ENCODE measurements at places on chromosomes 12 and 14.

- no peak for DNase-seq
Measured at GRCh38 chr12:32115404-32116104, 8.9 kb downstream of the BICD1 start.

DNA sequence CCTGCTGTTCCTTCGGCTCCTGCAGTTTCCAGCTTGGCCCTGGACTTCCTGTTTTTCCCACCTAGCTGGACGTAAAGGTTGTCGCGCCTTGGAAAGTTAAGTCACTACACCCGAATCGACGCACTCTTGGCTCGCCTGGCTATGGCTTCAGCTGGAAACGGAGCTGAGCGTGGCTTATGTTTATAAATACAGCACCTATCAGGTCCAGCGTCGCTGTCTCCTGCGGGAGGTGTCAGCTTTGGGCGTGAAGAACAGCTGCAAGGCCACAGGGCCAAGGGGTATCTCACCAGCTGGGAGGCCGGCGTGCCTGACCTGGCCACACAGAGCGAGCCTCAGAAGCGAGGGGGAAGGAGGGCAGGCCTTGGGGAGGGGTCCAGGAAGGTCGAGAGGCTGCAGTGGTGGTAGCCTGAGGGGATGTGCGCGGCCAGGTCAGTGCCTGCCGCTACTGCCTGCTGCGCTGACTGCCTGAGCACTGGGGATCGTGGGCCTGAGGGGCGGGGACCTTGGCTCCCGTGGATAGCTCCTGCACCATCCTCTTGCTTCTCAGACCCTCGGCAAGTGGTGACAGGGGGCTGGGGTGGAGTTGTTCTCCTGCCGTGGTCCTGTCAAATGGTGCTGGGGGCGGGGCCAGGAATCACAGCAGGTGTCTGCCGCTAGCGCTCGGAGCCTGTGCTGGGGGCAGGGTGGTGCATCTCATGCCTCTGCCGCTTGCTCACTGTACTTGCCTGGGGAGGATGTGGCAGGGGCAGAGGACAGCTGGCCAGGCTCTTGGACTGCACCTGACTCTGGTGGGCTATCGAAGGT, 12.5 kb downstream of the PACS2 start:
- no peak for DNase-seq

- no peak for DNase-seq
Measured at GRCh38 chr14:50030036-50030435, 86.3 kb downstream of the VCPKMT start.

DNA sequence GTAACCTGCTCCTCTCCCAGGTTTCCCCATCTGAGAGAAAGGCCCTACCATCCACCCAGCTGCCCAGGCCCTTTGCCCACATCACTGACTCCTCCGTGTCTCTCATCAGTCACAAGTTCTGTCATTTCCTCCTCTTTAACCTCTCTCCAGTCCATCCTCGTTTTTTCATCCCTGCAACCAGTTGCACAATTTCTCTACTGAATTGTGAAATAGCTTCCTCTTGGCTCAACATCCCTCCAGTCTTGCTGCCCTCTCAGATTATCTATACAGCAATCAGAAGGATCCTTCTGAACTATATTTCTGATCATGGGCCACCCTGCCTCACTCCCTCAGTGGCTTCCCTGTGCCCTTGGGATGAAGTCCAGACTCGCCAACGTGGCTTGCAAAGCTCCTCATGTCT, 6.8 kb downstream of the FAM161B start:
- no peak for DNase-seq

- no peak for DNase-seq
Measured at GRCh38 chr14:95326987-95327386, 7.3 kb upstream of the CLMN start.

DNA sequence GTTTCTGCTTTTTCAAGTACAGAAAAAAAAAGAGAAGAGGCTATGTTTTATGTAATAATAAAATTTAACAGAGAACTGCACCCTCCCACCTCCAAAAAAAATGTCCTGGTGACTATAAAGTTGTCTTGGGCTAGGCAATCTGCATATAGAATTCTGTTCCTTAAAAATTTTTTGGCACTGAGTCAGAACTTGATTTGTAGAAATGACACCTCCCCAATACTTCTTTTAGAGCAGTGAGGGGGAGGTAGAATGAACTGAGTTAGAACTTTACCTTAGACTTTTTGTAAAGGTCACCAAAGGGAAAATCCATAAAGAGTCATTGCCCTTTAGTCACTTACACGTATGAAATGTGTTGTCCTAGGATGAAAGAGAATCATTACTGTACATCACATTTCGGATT, 80.0 kb downstream of the BTG1 start:
- DNase-seq: no peak

GRCh38 chr12:124463341-124463921, 104.0 kb downstream of the NCOR2 start:
- no peak for DNase-seq

DNA sequence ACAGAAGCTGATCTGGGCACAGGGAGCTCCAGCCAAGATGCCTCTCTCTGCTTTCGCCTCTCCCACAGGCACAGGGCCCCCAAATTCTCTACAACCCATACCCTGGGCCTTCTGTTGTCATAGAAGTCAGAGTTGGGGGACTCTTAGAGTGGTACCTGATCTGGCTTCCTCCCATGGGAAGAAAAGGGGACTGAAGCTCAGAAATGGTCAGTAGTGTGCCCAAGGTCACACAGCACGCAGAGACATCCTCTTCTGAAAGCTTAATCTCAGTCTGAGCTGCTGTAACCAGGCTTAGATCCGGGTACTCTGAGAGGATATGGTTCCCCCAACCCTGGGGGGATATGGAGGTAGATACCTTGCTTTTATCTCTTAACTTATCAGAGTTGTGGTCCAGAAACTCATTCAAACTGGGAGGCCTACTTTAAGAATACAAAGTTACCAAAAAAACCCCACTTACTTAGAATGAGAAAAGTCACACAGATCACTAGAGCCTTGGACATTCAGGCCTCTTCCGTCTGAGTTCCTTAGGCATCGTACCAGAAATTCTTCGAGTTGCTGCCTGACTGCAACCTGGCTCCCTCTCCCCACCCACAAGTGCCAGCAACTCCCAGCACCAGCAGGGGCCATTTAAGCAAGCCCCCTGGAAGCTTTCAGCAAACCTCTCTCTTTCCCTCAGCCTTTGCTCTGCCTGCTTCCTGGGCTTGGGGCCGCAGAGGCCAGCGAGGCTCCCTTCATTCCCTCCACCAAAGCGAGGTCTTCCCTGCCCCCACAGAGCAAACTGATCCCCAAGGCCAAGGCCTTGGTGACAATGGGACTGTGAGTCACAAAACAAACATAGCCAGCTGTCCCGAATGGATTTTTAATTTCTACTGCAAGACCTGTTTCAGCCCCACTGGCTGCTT, 13.9 kb downstream of the KRT7 start:
- DNase-seq: no peak

GRCh38 chr12:97006585-97006984, 99.5 kb downstream of the NEDD1 start:
- no peak for DNase-seq

DNA sequence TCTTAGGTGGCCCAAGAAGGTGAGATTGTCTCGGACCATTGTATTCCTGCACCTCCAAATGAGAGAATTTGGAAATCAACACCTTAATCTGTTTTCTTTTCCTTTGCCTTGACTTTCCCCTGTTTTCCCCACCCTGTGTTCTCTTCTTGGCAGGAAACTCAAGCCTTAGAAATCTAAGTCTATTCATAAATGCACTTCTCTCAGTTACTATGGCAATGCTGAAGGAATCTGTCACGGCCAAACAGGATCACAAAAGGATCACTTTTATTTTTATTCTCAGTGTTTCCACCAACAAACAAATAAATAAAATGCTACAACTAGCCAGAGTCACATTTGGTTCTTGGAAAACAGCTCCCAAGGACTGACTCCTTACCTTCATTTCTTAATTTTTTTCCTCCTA, 270.5 kb downstream of the BCAT1 start:
- DNase-seq: no peak

DNA sequence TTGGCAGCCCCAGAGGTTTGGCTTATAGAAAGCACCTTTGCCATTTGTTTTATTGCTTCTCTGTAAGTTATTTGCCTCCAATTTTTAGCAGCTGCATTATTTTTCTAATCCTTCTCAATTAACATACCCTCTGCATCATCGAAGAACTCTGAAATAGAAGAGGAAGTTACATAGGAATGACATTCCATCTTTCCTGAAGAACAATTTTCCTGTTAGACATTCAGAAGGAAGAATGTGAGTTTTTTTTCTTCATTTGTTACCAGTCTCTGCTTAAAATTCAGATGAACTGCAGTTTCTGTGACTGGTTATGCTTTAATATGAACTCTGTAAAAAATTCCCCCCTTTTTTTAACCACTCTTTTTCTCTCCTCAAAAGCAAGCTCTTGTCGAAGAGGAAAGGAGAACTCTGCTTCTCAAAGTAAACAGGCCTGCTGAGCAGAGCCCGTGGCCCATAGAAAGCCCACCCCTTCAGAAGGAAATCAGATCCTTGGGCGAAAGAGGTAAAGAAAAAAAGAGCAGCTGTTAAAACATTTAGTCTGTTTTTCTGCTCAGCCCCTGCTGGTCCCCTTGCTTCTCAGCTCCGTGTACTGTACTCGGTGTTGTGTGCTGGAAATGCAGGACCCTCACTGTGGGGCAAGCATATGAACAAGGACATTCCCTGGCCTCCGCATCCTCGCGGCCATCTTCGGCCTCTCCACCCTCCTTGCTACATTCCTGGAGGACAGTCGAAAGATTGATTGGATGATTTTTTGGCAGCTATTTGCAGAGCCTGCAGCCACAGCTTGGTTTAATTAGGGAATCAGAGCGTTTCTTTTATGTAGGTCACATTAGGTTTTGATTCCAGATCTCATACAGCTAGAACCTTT, 164.4 kb upstream of the LRIG3 start:
- no peak for DNase-seq

- DNase-seq: no peak
Measured at GRCh38 chr14:79856381-79856780, 354.9 kb downstream of the DIO2 start.

GRCh38 chr14:32770422-32770821, 168.3 kb upstream of the NPAS3 start:
- DNase-seq: no peak

GRCh38 chr14:29062976-29063375, 296.4 kb downstream of the FOXG1 start:
- no peak for DNase-seq

DNA sequence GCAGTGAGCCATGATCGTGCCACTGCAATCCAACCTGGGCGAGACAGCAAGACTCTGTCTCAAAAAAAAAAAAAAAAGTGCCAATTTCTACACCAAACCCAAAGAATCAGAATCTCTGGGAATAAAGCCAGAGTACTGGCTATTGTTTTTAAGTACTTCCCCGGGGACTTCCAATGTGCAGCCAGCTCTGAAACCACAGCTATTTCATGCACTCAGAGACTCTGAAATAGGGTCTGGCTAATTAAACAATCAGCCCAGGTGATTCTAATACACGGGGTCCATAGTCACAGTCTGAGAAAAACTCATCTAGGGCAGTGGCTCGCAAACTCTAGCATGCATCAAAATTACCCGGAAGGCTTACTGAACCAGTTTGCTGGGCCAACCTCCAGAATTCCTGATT, 56.3 kb downstream of the SIX6 start:
- DNase-seq: no peak

DNA sequence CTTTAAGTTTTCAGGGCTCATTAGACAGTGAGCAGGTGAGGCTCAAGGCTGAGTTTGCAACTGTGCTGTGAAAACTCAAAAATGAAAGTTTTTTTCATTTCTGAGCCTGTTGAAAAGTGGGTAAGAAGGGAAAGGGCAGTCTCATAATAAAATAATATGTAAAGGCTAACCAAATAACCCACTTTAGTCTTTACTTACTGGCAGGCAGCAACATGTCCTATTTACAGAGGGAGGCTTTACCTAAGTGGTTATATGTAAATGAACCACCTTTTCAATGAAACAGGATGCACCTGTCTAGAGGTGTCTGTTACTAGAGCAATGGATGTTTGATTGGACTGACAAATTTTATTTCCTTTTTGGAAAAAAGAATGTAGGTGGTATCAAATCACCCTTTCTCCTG, 158.0 kb downstream of the ETV6 start:
- no peak for DNase-seq

DNA sequence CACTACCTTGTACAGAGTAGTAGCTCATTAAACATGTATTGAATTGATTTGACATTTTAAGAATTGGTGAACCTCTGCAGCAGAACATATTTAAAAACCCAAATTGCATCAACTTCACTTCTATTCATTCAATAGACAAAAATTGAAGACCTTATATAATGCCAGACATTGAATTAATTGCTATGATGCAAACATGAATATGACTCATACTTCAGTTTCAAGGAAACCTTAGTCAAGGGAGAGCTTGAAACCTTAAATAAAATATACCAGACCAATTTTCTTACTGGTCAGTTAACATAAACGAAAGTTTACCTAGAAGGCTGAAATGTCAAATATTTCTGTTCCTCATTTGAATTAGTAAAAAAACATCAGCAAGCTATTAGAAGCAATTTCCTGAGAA, 5.0 kb upstream of the MGAT4C start:
- DNase-seq: no peak

Data from stimulated activated CD4-positive, alpha-beta T cell treated with anti-CD3 and anti-CD28 coated beads, Interleukin-15, amount 100 ng/mL, for 1 hour (primary cell).